Foreskin keratinocyte (primary cell): ENCODE measurements at places on chromosomes 16 and 17. TPM values are rescaled to one million over a fixed set of nuclear protein-coding genes. Genes with fewer than 3 reads are reported as not detected.

DNA sequence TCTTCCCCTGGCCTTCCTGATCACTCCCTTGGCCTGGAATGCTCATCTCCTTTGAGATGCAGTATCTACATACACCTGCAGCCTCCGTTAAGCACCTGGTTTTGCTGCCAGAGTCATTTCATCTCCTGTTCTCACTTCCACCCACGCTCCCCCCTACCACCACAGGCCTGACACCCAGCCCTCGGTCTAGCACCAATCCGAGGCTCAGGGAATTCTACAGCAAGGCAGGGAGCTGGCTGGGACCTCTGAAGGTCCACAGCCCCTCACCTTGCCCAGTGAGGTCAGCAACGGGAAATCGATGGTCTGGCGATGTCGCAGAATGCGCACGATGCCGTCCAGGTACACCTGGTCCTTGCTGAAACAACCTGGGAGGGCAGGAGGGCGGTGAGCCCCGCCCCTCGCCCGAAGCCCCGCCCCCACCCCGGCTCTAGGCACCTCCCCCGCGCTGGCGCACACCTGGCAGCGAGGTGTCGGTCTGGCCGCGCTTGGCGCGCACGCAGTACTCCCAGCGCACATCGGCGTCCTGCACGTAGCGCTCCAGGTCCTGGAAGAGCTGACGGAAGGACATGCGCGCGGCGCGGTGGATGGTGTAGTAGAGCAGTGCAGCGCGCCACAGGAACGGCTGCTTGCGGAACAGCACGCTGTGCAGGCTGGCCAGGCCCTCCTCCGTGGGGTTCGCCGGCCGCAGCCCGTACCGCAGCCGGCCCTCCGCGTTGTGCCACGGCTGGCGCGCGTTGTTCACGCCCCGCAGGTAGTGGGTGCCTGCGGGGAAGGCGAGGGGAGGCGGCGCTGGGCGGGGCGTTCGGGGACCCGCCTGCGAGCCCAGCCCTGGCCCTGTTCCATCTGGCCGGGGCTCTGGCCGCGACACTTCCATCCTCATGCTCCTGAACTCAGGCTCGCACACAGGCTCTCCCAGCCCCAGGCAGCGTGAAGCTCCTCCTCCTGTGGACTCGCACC lies 5.7 kb downstream of the MATCAP1 start:
- no peak for DNase-seq

DNA sequence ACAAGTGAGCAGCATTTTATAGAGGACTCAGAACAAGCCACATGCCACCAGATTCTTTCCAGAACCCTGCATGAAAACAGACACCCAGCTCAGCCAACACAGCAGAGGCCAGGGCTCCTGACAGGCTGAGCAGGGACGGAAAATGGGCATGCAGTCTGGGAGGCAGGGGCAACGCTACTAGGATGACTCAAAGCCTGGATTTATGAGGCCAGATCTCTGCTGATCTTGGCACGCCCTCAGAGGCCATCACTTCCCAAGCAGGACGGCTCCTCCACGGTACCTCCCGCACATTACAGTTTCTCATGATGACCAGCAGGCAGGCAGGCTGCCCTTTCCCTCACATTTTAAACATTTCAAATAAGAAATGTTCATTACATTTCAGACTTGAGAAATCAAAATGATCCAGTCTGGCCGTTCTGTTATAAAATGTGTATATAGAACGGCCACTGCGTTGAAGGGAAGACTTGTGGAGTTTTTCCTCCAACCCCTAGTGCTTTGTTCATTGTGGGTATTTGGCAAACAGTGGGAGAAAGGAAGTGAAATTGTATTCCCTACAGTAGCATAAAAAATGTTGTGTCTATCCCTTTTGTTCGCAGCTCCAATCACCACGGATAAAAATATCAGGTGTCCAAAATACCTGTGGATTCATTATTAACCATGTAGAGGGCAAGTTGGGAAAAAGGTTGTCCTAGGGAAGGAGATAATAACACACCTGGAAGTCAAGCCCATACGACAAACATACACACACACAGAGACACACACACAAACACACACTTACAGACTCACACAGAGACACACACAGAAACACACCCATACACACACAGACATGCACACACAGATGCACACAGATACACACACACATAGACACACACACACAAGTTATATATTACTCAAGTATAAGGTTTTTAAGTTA lies 64.8 kb upstream of the ADAMTS18 start:
- DNase-seq: no peak

- no peak for DNase-seq
Observed at GRCh38 chr16:70756071-70756470, 44.9 kb downstream of the VAC14 start.

DNA sequence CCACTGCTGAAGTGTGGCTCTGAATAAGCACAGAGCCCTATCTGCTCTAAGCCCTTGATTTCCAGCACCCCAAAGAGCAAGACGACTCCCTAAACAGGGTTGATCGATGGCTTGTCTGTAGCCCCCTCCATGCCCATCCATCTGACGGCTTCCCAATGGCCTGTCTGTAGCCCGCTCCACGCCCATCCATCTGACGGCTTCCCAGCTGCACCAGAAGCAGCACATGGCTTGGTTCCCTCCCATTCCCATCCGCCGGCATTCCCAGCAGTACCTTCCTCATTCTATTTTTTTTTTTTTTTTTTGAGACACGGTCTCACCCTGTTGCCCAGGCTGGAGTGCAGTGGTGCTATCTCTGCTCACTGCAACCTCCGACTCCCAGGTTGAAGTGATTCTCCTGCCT lies 64.5 kb downstream of the RBFOX3 start:
- no peak for DNase-seq

DNA sequence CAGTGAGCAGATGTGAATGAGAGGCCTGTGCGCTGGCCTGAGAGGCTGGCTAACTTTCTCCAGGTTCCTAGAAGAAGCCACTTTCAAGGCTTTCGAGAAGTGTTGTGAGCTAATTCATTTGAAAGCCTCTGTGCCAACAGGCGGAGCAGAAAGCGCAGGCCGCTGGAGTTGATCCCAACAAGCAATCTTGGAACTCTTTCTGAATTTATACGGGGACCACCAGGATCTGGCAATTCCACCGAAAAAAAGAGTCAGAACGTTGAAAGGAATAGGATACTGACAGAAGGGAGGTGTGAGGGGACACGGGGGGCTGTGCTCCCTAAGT lies 71.3 kb upstream of the METRNL start:
- no peak for DNase-seq

GRCh38 chr16:49009204-49009603 lies 272.4 kb downstream of the CBLN1 start:
- no peak for DNase-seq

DNA sequence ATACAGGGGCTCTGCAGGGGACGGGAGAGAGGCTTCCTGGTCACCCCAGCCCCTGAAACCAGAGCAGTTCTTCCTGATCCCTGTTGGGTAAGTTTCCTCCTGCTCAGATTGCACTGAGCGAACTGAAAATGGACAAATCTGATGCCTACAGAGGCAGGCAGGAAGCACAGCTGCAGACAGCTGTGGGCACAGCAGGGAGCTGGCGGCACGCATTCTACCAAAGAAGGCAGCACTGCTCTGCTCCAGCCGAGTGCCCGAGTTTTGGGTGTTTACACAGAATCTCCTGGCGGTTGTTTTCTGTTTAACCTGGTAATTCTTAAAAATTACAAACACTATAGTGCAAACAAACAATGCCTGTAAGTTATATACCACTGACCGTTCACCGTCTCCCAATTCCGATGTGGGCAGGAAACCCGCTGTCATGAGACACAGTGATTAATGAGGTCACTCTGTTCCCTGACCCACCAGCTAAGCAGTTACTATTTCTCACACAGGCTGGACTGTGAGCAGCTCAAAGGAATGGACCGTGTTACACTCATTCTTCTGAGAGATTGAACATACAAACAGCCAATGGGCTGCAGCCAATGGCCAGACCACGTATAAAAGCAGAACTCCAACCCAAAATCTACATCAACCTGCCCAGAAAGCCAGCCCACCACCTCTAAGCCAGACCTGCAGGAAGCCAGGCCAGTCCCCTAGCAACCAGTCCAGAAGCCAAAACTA lies 25.5 kb downstream of the NSMCE1 start:
- DNase-seq: no peak

DNA sequence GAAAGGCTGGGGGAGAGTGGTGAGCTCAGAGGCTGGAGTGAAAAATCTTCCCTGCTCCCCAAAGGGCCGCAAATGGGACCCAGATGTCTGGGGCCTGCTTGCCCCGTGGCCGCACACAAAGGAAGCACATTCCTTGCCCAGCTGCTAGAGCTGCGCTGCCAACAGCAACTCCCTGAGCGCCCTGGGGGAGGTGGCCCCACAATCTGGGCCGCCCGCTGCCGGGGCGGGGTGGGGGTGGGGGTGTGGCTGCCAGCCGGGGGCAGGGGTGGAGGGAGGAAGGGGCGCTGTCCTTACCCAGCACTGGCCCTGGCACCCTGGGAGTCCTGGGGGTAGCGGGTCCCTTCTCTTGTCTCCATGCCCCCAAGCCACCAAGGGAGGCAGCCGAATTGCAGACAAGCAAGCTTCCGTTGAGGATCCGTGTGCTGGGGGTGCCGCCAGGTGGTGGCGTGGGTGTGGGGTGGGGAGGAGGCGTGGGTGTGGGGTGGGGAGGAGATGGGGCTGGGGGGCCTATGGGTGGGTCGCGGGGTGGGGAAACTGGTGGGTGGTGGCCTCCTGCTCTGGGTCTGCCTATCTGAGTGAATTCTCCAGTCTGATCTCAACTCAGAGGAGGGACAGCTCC lies 48.4 kb upstream of the PABPN1L start:
- DNase-seq: no peak

- DNase-seq: no peak
Observed at GRCh38 chr17:8621585-8621984, 8.9 kb downstream of the MYH10 start.

DNA sequence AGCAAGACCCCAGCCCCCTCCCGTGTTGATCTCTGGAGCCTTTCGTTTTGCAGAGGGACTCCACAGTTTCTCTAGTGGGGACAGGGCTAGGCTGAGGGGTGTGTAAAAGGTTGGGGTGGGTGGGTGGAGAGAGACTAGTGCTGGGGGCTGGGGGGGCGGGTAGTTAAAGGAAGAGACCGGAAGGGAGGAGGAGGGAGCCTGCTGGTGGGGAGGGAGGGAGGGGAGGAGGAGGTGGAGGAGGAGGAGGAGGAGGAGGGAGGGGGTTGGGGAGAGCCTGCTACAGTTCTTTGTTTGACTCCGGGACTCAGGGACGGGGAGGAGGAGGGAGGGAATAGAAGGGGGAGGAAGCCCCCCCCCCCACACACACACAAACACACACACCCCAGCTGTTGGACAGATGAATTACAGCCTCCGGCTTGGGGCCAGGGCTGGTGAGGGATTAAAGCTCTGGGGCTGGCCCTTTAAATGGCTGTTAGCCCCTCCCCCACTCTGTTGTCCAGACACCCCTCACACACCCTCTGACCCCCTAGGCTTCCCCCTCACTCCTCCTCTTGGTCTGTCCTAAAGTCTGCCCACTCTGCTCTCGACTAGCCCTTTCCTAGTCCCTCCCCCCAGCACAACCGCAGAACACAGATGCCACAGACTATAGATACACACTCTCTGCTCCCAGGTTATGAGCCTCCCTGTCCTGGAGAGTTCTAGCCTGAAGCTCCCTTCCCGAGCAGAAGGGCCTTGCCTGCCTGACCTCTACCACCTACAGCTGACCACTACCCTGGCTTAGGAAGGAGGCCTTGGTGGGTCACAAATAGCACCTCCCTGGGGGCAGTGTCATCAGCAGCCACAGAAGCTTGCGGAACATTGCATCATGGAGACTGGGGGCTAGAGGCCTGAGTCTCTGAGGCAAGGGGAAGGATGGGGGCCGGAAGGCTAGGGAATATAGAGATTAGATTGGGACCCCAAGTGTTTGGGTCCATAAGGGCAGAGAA lies 4.4 kb downstream of the KDM6B start:
- DNase-seq: peak; percentile 39

DNA sequence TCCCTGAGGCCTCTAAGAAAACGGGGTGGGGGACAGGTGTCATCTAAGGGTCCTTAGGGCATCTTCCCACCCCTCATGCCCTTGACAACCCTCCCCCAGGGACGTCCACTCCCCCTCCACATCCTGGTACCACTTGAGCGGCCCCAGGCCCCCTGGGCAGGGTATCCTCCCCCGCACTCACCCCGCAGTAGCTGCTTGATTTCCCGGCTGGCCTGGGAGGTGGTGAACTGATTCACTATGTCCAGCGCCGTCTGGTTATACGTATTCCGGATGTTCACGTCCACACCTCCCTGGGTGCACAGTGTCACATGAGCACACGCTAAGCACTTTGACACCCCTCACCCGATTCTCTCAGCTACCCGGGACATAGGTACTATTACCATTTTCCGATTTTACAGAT lies 9.7 kb downstream of the CASKIN2 start:
- DNase-seq: no peak

GRCh38 chr17:63960430-63960829 lies 12.3 kb downstream of the SCN4A start:
- DNase-seq: no peak

DNA sequence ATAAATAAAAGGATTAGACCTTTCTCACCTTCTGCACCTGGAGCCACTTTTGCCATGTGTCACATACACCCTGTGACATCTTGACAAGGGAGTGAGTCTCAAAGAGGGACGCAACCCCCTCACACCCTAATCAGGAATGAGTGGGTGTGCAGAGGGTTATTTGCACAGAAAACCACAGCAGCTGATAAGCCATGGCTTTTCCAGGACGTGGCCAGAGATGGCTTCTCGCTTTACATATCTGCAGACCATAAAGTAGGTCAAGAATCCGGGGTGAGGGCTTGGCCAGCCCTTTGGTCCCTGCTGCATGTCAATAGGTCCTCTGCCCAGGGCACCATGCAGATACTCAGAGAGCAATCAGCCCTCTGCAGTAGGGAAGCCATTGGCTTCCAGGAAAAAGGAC lies 2.4 kb upstream of the CD300LF start:
- DNase-seq: no peak

DNA sequence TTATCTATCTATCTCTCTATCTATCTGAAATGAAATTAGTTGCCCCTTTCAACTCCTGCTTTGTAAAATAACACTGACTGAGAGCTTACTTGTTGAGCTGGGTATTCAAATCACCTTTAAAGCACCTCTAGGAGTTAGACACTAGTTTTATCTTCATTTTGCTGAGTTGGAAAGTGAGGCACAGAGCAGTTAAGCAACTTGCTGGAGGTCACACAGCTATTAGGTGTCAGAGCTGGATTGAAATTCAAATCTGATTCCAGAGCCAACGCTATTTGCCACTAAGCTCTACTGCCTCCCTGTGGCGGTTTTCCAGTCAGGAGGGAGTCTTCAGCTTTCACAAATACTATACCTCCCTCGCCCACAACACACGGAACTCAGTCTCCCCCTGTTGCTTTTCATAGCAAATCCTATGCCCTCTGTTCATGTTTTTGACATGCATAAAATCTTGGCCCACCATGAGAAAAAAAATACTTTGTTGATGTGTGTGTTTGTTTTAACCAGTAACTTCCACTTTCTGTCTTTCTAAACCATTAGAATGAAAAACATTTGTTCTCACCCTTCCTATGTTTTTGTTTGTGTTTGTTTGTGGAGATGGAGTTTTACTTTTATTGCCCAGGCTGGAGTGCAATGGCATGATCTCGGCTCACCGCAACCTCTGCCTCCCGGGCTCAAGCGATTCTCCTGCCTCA lies 74.8 kb upstream of the SMURF2 start:
- DNase-seq: no peak

EPN2 gene
- 25.8 and 27.6 TPM in 2 replicates for total RNA-seq

RAB26 gene
- total RNA-seq: 0.42 and 0.44 TPM in 2 replicates

PLA2G10 gene
- total RNA-seq: 0.34 and 0.71 TPM in 2 replicates

AOC2 gene
- 0.74 and 0.99 TPM in 2 replicates for total RNA-seq

KRTAP1-5 gene
- total RNA-seq: not detected in 2 replicates

MATCAP1 gene
- total RNA-seq: 10.0 and 11.0 TPM in 2 replicates

EPX gene
- total RNA-seq: not detected in 2 replicates
